AG08395 (cell line): ENCODE measurements at places on chromosomes 6 and 20.

DNA sequence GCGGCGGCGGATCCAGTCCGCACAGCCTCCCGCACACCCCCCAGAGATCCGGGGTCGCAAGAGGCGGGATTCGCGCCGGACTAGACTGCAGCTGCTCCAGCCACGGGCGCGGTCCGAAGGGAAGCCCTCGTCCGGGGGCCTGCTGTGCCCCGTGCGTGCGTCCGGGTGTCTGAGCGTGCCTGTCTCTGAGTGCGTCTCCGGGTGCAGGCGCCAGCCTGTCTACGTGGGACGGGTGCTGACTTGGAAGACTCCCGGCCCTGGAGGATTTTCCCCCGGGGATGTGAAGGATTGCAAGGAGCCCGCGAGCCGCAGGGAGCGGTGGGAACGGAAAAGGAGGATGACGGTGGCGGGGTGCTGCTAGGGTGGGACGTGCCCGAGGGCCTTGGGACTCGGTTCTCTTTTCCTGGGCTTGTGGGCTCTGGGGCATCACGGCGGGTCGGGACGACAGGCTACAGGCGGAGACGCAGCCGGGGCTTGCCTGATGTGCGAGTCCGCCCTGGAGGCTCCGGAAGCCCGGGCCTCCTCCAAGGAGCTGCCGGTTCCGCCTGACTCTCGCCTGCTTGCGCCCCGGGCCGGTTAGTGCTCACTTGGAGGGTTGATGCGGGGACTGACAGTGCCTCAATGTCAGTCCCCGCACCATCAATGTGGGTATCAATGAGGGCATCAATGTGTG is 5.7 kb downstream of the MAFB start:
- DNase-seq, result peak; percentile 87

DNA sequence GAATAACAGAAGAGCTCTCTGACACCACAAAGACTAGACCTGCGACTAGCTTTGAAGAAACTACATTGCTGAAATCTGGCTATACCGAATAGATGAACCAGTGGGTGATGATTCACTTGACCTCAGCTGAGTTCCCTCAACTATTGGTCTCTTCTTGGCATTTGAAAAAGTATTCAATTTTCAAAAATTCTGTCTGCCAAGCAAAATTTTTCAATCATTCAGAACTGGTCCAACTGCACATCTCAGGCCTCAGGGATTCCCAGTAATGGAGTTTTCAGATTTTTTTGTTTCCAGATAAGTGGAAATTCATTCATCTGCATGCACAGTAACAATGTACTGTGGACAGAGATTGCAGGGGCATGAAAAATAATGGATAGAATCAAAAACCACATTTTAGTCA is 121.4 kb upstream of the NAA20 start:
- no peak for DNase-seq

DNA sequence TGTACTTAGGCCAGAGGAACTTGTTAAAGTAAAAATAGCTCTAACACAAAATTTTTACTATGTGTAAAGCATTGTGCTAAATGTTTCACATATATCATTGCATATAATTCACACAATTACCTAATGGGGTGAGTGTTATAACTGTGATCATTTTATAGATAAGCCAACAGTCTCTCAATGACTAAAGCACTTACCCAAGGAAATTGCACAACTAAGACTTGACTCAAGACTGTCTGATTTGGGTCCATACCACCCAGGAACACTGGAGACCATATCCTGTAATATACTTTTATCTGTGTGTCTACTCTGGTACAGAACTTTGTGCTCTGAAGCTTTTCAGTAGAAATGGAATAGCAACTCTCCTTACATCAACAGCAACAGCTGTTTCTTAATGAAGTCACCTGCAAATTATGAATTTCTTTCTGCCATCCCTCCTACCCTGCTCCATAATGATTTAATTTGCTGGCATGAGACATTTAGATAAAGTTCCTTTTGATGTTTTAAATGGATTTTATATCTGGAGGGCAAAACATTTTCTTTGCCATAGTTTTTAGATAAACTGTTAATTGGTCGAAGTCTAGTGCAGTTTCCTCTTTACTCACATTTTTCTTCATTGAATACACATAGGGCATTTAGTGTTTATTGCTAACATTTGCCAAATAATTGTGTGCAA is 47.5 kb downstream of the TSPYL4 start:
- no peak for DNase-seq

GRCh38 chr6:143176090-143177021 is 115.7 kb downstream of the AIG1 start:
- peak; percentile 71 for DNase-seq

- no peak for DNase-seq
Measured at GRCh38 chr6:102022803-102023202, 629.3 kb downstream of the GRIK2 start.

GRCh38 chr6:168536665-168537539 is 95.9 kb downstream of the SMOC2 start:
- DNase-seq, result no peak

- DNase-seq, result no peak
Measured at GRCh38 chr6:170383466-170384035, 77.0 kb downstream of the FAM120B start.

GRCh38 chr6:57182017-57182432 is 9.9 kb downstream of the BAG2 start:
- DNase-seq, result no peak

DNA sequence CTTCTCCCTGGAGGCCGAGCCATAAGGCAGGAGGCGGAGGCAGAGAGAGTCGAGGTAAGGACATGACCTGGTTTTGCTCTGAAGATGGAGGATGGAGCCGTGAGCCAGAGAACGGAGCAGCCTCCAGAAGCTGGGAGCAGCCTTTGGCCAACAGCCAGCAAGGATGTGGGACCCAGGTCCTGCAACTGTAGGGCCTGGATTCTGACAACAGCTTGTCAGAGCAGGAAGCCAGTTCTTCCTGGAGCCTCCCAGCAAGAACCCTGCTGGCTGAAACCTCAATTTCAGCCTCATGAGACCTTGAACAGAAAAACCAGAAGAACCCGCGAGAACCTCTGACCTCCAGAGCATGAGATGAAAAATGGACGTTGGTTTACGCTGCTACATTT is 13.4 kb upstream of the MRGBP start:
- DNase-seq, result no peak

DNA sequence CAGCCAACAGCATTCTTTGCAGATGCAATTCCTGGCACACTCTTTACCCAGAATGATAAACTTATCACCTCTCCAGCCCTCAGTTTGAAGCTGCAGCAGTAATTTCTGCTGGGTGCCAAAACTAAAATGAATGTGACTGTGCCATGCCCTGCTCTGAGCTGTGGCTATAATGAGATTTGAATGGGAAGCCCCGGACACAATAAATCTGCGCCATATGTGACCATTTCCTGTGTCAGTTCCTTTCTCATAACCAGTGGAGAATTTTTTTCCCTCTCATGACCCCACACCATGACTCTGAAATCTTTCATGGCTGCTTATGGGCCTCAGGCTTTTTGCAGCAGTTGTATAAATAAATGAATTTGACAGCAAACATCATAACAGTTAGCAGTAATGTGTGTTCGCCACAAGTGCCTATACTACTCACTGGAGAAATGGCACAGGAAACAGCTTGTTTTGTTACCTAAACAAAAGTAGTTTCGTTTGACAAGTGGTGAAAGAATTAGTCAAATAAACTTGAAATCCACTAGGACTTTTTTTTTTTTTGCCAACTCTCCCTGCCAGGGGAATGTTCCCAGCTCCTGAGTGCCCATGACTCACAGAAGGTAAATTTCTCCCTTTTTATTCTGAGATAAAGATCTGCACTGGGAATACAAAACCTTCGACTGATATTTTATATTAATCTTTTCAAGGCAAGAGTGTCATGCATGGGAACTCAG is 408.4 kb downstream of the PKHD1 start:
- DNase-seq, result no peak

DNA sequence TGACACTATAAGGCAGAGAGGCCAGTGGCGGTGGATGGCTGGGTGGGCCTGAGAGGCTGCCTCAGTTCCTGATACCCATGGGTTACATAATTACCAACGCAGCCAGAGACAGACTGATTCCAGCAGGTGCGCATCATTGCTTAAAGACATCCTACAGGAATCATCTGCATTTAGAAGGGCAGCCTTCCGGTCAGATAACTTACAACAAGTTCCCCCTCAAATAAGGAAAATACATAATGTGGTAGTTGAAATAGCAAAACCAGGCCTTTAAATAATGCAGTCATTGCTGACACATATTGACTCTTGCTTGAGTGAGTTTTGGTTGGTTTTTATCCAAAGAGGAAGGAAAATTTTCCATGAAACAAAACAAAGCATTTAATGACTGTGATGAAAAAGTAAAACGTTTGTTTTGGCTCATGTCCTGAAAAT is 81.9 kb downstream of the SIM1 start:
- no peak for DNase-seq

- DNase-seq, result no peak
Measured at GRCh38 chr6:27295301-27296079, 16.6 kb downstream of the POM121L2 start.

DNA sequence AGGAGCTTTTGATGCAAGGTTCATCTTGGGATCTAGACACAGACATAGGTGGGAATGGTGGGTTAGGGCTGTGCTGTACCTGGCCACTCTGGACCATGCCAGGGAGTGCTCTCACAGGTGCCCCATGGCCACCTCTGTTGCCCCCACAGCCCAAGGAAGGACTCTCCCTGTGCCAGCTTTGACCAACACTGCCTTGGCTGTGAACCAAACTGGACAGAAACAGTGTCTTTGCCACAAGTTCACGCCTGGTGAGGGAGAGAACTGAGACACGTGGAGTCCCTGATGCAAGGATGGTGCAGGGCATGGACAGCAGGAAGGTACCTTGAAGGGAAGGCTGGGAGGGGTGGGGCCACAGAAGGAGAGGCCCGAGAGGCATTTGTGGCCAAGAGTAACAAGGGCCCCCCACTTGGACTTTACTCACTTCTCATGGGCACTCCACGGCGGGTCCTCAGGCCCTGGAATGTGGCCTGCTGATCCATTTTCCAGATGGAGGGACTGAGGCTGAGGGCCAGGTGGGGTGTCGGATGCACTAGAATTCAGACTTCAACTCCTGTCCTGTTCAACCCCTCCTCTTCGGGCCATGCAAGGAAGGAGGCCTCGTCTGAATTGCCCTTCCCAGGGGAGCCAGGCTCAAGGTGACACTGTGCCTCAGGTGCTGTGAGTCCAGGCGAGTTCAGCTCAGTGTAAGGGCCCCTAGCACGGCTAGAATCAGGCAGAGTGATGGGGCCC is 103.3 kb downstream of the YTHDF1 start:
- DNase-seq, result no peak

DNA sequence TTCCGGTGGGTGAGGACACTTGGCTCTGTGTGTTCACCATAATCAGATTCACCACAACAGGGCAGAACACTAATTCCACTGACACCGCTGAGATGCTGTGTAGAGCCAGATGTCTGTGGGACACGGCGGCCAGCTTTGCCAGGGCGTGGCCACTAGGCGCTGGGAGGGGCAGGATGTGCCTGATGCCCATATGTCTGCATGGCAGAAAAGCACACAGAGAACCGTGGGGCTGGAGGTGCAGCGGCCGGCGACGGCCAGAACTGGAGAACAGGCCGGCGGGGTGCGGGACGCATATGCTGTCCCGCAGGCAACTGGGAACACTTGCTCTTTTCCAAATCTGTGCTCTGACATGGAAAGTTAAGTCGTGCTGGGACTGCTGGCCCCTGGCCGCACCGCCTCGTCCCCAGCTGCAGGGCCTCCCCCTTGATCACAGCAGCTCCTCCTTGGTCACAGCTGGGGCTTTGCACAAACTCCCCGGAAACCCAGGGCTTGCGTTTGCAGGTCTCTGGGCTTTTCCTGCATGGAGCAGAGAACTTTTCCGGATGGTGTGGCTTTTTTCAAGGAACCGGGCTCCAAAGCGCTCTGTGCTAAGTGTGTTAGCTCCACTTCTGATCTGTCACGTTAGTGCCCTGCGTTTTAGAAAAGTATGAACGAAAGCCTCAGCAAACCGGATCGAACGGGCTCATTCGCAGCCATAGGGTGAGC is 31.1 kb downstream of the NTSR1 start:
- peak; percentile 58 for DNase-seq

DNA sequence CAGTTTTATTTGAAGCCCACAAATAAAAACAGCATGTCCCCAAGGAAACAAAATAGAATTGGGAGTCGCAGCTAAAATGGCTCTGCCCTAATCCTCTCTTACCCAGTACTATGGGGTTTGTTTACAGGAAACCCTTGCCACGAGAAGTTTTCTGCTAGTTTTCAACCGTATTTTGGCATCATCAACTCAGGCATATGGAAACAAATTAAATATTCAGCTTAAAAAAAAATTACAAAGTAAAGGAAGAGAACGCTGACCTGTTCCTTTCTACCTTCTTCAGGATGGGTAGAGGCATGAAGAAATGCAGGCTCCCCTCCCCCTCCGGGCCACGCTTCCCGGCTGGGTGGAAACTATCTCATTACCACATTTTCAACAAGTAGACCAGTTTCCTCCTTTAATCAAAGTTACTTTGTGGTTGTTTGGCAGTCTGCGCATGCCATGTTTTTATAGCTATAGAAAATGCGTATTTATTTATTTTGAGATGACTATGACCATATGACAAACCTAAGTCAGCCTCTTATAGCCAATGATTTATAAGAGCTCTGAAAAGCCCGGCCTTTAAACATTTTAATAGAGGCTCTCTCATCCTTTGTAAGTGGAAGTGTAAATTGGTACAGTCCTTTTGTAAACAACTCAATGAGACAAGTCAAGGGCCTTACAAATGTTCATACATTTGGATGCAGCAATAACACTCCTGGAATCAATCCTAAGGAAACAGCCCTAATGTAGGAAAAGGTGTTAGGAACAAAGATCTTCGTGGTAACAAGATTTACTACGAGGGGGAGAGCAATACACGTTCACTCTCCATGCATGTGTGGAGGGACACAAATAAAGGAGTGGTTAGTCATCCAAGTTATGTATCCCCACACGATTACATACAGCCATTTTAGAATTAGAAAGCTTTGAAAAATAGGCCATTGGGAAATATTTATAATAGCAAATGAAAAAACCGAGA is 16.1 kb upstream of the ZNF217 start:
- DNase-seq, result peak; percentile 14

GRCh38 chr6:9520417-9521151 is 894.3 kb downstream of the TFAP2A start:
- peak; percentile 72 for DNase-seq

DNA sequence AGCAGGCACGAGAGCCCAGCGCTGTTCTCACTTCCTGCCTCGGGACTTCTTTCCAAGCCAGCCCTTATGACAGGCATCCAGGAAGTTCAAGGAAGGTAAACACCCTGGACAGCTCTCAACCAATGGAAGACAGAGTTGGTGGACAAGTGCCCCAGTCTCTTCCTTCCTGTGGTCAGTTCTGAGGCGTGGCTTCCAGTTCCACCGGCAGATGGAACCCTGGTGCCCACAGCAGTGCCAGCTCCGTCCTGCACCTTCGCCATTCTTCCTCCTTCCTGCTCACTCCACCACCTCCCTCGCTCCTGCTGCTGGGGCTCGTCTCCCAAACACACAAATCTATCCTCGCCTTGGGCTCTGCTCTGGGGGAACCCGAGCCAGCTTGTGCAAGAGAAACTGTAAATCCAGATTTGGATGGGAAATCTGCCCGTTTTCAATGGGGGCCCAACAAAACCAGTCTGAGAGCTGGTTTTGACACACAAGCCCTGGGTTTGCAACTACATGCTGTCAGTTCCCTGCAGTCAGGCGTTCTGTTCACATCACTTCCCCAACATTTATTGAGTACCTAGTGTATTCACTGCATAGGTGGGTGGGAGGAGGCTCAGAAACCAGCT is 162.7 kb downstream of the GRM4 start:
- peak; percentile 41 for DNase-seq
